ENCODE measurements at places on chromosomes 12 and 14.
A peak's percentile ranks its signal among the peaks of the same experiment; 100 is the strongest.

GRCh38 chr12:49131894-49132461 lies 783 bp upstream of the TUBA1B start:
- peak; percentile 35 for DNase-seq

DNA sequence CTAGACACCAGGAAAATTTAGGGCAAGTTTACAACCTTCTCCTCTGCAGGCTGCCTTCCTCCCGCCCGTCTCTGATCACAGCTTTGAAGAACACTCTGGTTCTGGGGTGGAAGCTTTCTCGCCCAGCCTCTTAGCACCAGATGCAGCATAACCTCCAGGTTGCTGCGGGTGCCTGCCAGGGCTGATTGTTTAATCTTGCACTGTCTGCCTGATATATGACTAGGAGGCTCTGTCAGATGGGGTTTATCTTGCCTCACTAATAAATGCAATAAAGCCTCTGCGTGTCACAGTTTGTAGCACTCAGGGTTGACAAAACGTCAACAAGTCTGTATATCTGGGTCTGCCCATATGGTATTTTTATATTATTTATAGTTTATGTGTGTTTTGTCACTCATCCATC lies 388.2 kb downstream of the FUT8 start:
- DNase-seq: no peak

DNA sequence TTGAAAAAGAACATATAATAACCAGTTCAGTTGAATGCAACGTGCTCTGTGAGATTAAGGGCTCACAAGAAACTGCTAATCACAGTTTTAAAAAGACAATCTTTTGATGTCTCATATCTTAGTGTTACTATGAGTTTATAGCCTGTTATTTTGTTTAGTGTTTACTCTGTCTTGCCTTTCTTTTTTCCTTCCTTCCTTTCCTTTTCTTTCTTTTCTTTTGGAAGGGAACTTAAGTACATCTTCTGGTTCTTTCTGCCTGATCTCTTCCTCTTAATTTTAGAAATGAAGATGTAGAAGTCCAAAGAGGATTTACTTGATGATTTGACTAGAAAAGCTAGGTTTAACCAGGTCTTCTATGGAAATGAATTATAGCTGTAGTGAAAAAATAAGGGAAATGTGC lies 38.2 kb downstream of the WNK1 start:
- DNase-seq: no peak

DNA sequence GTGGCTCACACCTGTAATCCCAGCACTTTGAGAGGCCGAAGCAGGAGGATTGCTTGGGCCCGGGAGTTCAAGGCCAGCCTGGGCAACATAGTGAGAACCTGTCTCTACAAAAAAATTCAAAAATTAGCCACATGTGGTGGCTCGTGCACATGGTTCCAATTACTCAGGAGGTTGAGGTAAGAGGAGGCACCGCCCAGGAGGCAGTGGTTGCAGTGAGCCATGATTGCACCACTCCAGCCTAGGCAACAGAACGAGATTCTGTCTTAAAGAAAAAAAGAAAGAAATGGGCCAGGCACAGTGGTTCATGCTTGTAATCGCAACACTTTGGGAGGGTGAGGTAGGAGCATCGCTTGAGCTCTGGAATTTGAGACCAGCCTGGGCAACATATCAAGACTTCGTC lies 33.5 kb downstream of the MAP1LC3B2 start:
- no peak for DNase-seq

DNA sequence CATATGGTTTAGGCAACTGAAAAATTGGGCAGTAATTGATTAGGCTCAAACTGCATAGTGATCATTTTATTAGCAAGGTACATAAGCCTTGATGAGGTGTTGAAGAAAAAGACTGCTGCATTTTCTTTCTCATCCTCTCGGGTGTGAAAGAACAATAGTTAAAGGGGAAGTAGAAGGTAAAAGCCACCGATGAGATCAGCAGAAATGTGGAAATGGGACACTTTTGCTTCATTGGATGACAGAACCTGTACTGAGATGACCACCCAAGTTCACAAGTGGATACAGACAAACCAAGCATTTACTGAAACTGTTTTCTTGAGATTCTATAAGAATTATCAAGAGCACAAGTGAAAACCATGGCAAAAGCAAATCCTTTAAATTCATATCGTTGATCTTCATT lies 184.0 kb downstream of the TMX1 start:
- no peak for DNase-seq

DNA sequence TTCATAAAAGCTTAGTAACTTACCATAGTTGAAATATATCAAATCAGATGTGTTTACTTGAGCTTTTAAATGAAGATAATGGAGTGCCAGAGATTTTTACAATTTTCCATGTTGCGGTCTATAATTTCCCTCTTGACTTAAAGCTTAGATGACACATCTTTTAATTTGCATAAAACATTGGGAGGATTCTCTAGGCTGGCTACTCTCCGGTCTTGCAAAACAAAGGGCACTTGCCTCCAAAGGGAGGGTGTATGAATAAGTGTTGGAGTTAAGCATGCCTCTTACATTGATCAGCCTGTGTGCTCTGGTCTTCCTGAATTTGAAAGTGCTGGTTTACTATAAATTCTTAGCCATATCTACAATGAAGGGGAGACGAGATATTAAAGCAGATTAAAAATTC lies 336.4 kb upstream of the NAV3 start:
- DNase-seq: no peak

DNA sequence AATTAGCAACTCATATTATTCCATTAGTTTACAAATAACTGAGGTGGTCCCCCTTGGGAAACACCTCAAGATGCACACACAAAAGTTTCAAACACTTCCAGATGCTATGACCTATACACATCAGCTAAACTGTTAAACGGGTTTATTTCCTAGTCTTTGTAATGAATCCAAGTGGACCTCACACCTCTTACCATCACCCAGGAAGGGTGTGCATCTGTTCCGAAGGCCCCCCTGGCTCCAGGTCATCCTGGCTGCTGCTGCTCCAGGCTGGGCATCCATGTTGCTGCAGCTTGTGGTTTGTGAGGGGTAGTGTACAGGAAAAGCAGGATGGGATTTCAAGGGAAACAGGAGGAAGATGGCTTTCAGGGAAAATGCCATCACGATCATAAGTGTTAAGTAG lies 6.8 kb downstream of the HNRNPC start:
- DNase-seq: no peak

DNA sequence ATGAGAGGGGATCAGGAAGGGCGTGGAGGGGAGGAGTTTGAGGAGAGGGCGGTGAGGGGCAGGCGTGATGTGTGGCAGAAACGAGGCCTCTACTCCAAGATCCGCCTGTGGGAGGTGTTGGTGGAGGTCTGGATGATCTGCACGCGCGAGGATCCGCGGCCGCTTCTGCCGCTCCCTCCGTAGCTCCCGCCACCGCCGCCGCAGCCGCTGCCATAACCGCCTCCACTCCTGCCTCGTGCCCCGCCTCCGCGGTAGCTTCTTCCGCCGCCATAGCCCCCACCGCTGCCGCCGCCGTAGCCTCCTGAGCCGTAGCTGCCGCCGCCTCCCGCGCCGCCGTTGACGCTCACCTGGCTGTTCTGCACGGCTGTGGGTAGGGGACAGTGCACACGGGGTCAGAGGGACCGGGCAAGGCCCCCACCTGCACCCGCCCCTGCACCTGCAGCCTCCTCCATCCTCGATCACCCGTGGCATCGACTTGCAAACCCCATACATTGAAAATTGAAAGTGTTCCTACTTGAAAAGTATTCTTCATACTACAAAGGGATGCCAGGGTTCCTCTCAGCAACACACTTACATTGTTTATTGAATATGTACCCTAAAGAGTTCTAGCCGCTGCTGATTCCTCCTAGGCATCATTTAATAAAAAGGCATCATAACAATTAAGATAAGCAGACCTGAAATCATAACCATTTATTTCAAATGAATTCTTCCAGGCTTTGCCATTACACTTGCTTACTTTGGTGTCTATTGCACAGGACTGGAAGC lies 11.1 kb upstream of the KRT1 start:
- DNase-seq: no peak

- DNase-seq: no peak
These were observed 141.8 kb upstream of the G2E3 start for GRCh38 chr14:30417121-30417520.

DNA sequence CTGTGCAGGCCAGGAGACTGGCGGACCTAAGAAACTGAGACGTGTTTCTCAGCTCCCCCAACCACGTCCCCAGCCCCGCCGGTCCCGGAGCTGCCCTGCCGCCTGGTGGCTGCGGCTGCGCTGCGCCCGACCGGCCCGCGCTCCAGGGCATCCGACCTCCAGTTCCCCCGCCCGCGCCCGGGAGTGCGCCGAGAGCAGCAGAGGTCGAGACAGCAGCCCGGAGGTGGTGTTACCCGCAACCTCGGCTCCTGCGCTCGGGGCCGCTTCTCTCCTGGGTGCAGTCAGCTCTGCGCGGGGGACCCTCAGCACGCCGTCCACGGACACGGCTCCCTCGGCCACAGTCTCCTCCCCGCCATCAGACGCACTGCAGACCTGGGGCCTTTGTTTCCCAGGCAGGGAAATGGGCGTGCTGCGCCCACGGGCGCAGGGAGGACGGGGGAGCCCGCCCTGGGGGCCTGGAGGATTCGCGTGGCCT lies 21.6 kb upstream of the GPR132 start:
- DNase-seq: no peak

DNA sequence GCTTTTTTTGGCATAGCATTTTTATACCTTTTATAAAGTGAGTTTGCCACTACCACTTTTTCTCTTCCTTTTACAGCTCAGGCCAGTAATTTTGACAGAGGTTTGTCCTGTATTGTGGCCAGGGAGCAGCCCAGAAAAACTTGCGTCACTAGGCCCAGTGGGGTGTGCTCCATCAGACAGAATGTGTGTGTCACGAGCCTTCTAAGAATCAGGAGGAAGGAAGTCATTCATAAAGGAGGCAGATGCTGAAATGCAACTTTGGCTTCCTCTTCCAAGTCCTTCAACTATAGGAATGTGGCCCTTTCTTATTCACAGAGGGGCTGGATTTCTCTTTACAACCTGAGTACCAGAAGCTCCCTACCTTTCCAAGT lies 10.1 kb upstream of the RAB35 start:
- no peak for DNase-seq

- DNase-seq: no peak
These were observed 1.9 kb downstream of the NKX2-1 start for GRCh38 chr14:36518031-36518585.

- DNase-seq: peak; percentile 90
These were observed 28.8 kb downstream of the RPGRIP1 start for GRCh38 chr14:21308479-21309237.

GRCh38 chr12:109591041-109591440 lies 17.4 kb downstream of the MVK start:
- no peak for DNase-seq

GRCh38 chr14:45785240-45785639 lies 532.2 kb upstream of the MIS18BP1 start:
- DNase-seq: no peak

DNA sequence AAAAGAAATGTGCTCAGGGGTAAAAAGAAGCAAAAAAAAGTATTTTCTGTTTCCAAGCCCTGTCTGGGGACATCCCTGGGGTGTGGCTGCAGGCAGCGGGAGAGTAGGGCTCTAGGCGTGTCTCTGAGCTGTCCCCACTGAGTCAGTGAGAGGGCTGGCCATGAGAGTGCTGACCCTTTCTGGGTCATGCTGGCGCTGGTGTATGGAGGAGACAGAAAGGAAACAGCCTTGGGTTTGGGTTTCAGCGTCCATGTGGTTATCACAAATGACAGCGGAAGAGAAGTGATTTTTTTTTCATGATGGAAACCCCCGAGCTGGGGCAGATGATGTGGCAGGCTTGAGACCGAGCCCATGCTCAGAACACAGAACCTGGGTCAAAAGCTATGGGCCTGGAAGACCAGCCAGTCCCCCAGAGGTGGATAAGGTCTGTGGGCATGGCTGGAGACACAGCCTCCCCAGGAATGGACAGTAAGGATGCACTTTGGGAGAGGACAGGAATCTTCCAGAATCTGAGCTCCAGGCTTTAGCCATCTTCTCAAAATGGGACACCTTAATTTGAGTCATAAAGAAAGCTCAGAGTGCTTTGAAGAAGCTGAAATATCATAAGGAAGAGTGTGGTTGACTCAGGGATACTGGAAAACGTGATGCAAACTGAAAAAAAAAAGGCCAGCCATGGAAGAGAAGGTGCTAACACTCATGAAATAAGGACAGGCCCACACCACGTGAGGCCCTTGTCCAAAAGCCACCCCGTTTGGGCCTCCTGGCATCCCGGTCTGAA lies 36.2 kb downstream of the SYNE3 start:
- DNase-seq: no peak

GRCh38 chr14:102717276-102717675 lies 60.0 kb upstream of the TRAF3 start:
- peak; percentile 22 for DNase-seq

DNA sequence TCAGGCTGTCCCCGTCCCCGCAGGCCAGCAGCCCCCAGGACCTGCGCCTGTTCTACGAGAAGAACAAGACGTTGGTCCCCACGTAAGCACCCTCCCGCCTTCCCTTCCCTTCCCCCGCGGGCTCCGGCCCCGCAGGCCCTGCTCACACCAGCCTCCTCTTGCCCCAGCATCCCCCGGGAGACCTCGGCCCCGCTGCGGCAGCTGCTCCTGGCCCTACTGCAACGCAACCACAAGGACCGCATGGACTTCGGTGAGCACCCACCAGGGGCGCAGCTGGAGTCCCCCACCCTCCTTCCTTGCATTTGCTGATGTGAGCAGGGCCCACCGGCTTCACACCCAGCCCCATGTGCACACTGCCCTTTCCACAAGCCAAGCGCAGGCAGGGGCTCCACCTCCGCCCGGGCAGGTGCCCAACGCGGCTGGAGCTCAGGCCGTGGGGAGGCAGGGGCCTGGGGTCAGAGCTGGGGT lies 15.4 kb downstream of the ULK1 start:
- DNase-seq: no peak

DNA sequence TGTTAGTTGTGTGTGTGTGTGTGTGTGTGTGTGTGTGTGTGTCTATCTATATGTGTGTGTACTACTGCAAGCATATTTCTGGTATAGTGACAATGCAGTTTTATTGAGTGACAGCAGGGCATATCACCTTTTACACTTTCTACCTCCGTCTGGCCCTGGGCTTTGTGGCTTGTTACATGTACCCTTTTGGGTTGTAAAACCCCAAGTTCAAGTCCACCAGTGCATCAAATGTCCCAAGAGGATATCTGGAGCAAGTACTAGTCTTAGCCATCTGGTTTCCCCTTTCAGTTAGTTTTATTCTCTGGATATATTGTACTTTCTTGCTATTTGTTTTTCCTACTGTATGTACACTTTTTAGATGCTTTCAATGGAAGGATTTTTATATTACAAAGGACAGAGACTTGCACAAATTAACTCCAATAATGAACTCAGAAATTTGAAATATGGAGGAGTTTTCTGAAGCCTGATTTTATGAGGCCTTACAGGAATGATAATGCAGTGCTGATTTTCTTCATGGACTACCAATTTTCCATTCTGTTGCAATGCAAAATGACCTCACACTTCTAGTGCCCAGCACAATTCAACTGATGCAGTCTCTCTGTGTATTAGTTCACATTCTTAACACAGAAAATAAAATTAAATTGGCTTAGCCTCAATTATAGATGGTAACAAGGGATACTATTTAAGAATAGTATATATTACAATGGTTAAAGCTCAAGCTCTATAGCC lies 29.1 kb downstream of the SLC16A7 start:
- no peak for DNase-seq

GRCh38 chr12:2925322-2925995 lies 33.7 kb upstream of the TEAD4 start:
- DNase-seq: no peak
